ENCODE measurements at places on chromosomes 5 and 9. TPM values are rescaled to one million over a fixed set of nuclear protein-coding genes. Genes with fewer than 3 reads are reported as not detected.

Gene SLC28A3
- total RNA-seq = 0.07 TPM

Gene C7
- not detected for total RNA-seq

Gene SIL1
- 9.4 TPM for total RNA-seq

Gene ZNF474
- not detected for total RNA-seq

Gene INSL6
- not detected for total RNA-seq

Gene SLC25A2
- 0.42 TPM for total RNA-seq

Gene KCNIP1
- total RNA-seq = not detected

DNA sequence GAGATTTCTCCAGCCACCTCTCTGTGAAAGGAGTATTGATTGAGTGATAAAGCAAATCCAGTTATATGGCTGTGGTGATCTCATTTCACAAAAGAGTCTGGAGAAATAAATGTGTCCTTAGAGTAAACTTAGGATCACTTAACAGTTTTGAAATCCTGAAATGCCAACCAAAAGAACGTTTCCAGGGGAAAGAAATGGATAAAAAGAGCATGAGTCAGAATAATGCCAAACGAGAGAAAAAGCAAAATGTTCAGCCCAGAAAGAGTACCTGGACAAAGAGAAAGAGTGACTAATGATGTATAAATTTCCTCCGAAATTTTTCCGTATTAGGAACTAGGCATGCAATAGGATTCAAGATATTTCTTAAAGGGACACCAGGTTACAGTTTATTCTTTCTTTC is 463.1 kb upstream of the CDH10 start:
- no peak for DNase-seq
- no peak overlapping the region for H3K27ac ChIP-seq
- H3K27me3 ChIP-seq = no peaks in the 10 kb centered on the region
- no peaks in the 10 kb centered on the region for H3K4me1 ChIP-seq
- no peak overlapping the region for H3K4me3 ChIP-seq
- no peaks in the 10 kb centered on the region for H3K36me3 ChIP-seq

DNA sequence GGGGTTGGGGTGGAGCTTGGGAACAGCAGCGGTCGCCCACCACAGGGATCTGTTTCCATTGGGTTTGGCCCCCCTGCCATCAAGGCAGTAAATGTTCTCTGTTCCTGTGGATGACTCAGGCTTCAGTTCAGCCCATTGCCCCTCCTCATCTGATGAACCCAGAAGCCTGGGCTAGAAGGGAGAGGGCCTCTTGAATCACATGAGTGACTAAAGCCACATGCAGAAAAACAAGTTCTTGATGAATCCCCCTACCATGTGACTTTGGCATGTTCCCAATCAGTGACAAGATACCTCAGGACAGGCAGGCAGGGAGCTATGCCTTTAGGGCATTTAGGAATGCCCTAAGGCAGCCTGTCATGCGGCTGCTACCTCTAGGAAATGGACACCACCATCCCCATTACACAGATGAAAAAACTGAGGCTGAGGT is 2.5 kb downstream of the SH3PXD2B start:
- H3K27ac ChIP-seq = no peak overlapping the region
- no peak for DNase-seq
- no peaks in the 10 kb centered on the region for H3K36me3 ChIP-seq
- H3K4me3 ChIP-seq = no peak overlapping the region

DNA sequence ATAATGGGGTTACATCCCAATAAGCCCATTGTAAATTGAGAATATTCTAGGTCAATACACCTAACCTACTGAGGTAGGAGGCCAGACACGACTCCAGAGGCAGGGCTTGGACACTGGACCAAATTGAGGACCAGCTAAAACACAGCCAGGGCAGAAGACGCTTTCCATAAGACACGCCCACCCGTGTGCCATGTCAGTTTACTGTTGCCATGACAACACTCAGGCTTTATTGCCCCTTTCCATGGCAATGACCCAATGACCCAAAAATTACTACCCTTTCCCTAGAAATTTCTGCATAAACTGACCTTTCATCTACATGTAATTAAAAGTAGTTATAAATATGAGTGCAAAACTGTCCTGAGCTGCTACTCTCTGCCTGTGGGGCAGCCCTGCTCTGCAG is 31.5 kb downstream of the SLC22A4 start:
- H3K4me1 ChIP-seq = no peaks in the 10 kb centered on the region
- no peak overlapping the region for H3K4me3 ChIP-seq
- no peak for DNase-seq

GRCh38 chr5:32013658-32014057 is 160.5 kb downstream of the GOLPH3 start:
- no peaks in the 10 kb centered on the region for H3K27me3 ChIP-seq
- H3K4me3 ChIP-seq = no peak overlapping the region
- H3K27ac ChIP-seq = no peak overlapping the region
- DNase-seq = no peak
- H3K4me1 ChIP-seq = peaks cover 13% of the 10 kb centered on the region

DNA sequence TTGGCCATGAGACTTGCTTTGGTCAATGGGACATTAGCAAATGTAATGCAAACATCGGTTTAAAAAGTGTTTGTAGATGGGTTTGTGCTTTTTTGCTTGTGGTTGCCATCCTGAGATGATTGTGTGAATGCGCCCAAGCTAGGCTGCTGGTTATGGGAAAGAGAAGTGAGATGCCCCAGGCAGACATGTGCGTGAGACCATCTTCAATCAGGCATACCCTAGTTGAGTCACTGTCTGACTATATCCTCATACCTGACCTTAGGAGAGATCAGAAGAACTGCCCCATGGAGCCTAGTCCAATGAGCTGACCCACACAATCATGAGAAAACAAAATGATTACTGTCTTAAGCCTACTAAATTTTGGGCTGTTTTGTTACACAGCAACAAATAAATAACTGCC is 36.8 kb upstream of the ZNF608 start:
- no peak overlapping the region for H3K4me3 ChIP-seq
- H3K27ac ChIP-seq = no peak overlapping the region
- no peaks in the 10 kb centered on the region for H3K4me1 ChIP-seq
- H3K27me3 ChIP-seq = no peaks in the 10 kb centered on the region
- H3K36me3 ChIP-seq = no peaks in the 10 kb centered on the region

DNA sequence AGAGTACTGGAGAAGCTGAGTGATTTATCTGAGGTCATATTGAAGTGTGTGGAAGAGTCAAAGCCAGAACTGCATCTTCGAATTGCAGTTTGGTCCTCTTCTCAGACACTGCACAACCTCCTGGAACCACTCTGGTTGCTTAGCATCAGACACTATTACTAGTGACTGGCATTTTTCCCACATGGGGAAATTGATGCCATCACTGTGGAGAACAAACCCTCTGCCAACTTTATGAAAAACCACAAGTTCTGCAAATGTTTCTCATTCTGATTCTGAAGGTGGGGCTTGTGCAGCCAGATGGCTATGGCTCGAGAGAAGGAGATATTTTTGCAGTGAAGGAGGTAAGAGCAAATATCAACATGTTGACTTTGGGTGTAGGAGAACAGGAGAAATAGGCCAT is 67.2 kb downstream of the KCTD16 start:
- no peak overlapping the region for H3K4me3 ChIP-seq
- no peak for DNase-seq
- H3K27ac ChIP-seq = no peak overlapping the region
- no peaks in the 10 kb centered on the region for H3K36me3 ChIP-seq

- DNase-seq = no peak
- no peaks in the 10 kb centered on the region for H3K4me1 ChIP-seq
- H3K4me3 ChIP-seq = no peak overlapping the region
- H3K36me3 ChIP-seq = peaks cover 17% of the 10 kb centered on the region
- no peak overlapping the region for H3K27ac ChIP-seq
Observed at GRCh38 chr5:1824903-1825841, 24.0 kb downstream of the NDUFS6 start.

DNA sequence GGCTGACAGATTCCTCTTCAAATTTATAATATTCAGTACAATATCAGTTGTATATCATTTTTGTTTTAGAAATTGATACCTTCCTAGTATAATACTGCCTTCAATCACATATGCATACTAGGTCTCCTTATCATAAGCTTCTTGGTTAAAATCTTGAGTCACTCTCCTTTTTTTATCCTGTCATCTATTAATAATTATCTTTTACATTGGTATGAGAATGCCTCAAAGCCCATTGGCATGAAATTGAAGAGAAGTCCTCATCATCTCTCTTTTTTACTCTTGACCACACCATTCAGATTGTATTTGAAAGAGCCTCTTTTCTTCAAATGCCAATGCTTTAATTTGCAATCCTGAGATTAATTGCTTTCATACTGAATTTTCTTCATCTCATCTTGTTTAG is 810.3 kb downstream of the BRINP1 start:
- no peak for DNase-seq
- no peak overlapping the region for H3K27ac ChIP-seq
- H3K4me3 ChIP-seq = no peak overlapping the region

DNA sequence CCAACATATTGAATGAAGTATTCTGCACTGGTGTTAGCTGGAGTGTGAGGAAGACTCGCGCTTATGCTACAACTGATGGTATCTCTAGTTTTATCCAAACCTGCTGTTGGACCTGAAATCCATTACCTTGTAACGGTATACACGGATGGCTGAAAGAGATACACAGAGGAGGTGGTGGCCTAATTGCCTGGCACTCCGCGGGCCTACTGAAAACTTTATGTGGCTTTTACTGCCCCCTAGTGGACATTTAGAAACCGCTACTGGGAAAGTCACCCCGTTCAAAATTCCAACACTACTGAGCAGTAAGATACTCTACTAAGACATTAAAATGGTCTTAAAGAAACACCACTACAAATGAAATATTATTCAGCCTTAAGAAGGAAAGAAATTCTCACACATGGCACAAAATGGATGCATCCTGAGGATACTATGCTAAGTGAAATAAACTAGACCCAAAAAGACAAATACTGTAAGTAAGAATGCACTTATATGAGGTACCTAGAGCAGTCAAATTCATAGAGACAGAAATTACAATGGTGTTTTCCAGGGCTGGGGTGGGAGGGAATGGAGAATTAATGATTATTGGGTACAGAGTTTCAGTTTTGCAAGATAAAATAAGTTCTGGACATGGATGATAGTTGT is 100.4 kb downstream of the TTLL11 start:
- DNase-seq = peak; percentile 61
- no peaks in the 10 kb centered on the region for H3K36me3 ChIP-seq
- H3K27me3 ChIP-seq = no peaks in the 10 kb centered on the region
- H3K27ac ChIP-seq = no peak overlapping the region
- H3K4me1 ChIP-seq = no peaks in the 10 kb centered on the region

GRCh38 chr9:34279411-34279810 is 49.7 kb downstream of the KIF24 start:
- peaks cover 10% of the 10 kb centered on the region for H3K4me1 ChIP-seq
- H3K27me3 ChIP-seq = no peaks in the 10 kb centered on the region
- H3K27ac ChIP-seq = no peak overlapping the region

- no peak for DNase-seq
- H3K36me3 ChIP-seq = no peaks in the 10 kb centered on the region
- no peaks in the 10 kb centered on the region for H3K4me1 ChIP-seq
Observed at GRCh38 chr5:69034898-69035297, 58.9 kb upstream of the SLC30A5 start.

- H3K27ac ChIP-seq = no peak overlapping the region
- H3K27me3 ChIP-seq = no peaks in the 10 kb centered on the region
- H3K4me1 ChIP-seq = no peaks in the 10 kb centered on the region
- no peak overlapping the region for H3K4me3 ChIP-seq
- H3K36me3 ChIP-seq = no peaks in the 10 kb centered on the region
Observed at GRCh38 chr9:111178331-111179055, 140.2 kb upstream of the LPAR1 start.

GRCh38 chr9:117437283-117437682 is 22.4 kb upstream of the ASTN2 start:
- H3K27ac ChIP-seq = no peak overlapping the region
- H3K4me3 ChIP-seq = no peak overlapping the region
- H3K27me3 ChIP-seq = no peaks in the 10 kb centered on the region
- H3K36me3 ChIP-seq = no peaks in the 10 kb centered on the region
